Non-pigmented ciliary epithelial cell (primary cell): ENCODE measurements at places on chromosomes 4 and X.

- DNase-seq = no peak
Observed at GRCh38 chrX:10041383-10041782, 74.2 kb downstream of the CLDN34 start.

- DNase-seq = no peak
Observed at GRCh38 chr4:134934036-134934808, 732.6 kb upstream of the PABPC4L start.

- no peak for DNase-seq
Observed at GRCh38 chrX:72539822-72540221, 32.8 kb downstream of the HDAC8 start.

DNA sequence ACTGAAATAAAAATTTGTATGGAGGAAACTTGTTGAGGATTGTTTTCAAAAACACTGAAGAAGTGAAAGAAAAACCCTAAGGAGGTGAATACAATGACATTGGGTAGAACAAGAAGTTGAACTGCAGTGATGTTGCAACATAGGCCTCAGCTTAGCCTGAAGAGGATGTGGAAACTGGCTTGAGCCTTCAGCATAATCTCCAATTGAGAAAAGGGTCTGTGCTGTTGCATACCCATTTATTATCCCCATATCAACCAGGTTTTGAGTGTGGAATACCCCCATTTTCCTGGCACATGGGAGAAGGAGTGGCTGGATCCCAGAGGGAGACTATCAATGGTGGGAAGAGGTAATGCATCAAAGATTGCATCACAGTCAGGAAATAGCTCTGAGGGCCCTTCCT, 695.0 kb upstream of the HS3ST1 start:
- no peak for DNase-seq

DNA sequence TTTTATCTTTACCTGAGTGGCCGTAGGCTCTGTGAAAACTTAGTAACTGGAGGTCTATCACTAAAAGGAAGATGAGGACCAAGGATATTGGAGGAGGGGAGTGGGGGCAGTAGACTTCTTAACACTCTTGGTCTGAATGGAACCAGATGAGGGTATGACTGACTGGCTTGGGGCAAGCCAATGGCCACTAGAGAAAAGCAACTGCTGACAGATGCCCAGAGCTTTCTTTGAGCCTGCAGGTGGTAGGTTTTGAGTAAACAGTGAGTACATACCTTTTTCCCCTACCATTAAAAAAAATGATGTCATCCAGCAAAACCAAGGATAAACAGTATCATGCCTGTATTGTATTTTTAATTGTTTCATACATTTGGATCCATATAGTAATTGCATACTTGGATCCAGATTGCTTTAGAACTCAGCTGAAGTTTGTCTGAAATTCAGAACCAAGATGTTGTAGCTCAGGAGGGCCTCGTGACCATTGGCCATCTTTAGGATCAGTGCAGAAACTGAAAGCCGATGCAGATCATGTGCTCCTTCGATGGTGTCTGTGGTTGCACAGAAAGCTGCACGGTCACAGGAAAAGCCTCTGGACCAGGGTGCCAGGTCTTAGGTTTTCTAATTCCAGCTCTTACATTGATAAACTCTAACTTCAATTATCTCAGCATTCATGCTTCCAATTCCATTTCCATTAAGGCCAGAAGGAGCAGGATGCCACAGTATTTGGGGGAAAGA, 131.0 kb downstream of the PDGFRA start:
- no peak for DNase-seq
